ENCODE measurements at places on chromosomes 12 and 14. TPM values are rescaled to one million over a fixed set of nuclear protein-coding genes. Genes with fewer than 3 reads are reported as not detected.

Gene SAMD15
- 0.54 TPM for total RNA-seq

- no peak for DNase-seq
These were observed 39.7 kb upstream of the EML1 start for GRCh38 chr14:99753225-99754140.

GRCh38 chr12:13211859-13212664, 15.5 kb downstream of the EMP1 start:
- DNase-seq = no peak

- DNase-seq = no peak
These were observed 27.3 kb downstream of the PPFIBP1 start for GRCh38 chr12:27551172-27551840.

GRCh38 chr12:107521826-107522355, 163.7 kb upstream of the PWP1 start:
- no peak for DNase-seq

DNA sequence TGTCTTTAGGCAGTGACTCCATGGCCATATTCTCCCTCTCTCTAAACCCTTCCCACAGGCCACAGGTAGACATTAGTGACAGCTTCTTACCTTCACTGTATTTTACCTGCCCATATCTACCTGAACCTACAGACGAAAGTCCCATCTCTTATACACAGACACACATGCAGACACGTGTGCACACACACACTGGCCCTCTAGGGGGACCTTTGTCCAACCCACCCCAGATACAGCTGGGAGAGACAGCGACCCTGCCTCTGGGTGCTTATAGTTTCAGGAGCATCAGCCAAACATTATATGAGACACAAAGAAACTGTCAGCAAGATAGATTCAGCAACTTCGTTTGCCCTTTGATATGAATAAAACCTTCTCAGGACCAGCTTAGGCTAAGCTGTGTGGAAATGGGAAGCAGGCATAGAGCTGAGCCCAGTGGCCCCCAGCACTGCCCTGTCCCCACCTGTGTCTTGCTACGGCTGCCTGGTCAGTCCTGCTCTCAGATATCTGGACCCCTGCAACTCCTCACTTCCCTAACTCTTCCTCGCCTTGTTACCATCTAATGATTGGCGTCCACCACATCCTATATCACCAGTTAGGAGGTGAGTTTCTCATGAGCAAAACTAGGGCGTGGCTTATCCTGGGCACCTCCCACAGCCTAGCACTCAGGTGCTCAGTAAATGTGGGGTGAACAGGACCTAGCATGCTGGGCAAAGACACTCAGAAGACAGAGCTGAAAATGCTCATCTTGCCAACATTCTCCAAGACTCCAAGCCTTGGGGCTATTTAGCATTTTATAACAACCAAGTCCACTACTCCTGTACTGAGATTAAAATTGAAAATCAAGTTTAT, 12.0 kb upstream of the CD9 start:
- DNase-seq = no peak

All from spleen (tissue), 13 donors.